AG09319 (cell line): ENCODE measurements at places on chromosomes 3 and 15.

DNA sequence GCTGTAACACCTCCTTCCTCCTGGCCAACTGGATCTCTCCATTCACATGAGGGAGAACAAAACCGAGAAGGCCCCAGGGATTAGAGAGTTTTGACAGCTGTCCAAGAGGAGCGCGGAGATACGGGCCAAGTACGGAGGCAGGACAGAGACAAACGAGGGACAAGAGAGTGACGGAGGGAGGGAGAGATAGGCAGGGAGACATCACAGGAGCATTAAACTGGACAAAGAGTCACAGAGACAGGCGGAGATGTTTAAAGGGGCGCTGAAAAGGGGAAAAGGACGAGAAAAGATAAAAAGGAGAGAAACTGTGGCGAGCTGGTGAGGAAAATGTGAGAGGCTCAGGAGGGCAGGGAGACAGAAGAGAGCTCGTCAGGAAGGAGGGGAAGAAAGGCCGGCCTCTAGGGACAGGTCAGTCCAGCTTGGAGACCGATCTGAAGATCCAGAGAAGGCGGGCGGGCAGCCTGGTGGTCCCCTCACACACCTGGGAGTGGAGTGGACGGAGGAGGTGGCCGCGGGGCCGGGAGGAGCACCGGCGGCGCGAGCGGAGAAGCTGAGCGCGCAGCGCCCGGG is 40.5 kb upstream of the ROPN1 start:
- no peak for DNase-seq

GRCh38 chr3:179528772-179529171 is 34.0 kb upstream of the ACTL6A start:
- DNase-seq = no peak

DNA sequence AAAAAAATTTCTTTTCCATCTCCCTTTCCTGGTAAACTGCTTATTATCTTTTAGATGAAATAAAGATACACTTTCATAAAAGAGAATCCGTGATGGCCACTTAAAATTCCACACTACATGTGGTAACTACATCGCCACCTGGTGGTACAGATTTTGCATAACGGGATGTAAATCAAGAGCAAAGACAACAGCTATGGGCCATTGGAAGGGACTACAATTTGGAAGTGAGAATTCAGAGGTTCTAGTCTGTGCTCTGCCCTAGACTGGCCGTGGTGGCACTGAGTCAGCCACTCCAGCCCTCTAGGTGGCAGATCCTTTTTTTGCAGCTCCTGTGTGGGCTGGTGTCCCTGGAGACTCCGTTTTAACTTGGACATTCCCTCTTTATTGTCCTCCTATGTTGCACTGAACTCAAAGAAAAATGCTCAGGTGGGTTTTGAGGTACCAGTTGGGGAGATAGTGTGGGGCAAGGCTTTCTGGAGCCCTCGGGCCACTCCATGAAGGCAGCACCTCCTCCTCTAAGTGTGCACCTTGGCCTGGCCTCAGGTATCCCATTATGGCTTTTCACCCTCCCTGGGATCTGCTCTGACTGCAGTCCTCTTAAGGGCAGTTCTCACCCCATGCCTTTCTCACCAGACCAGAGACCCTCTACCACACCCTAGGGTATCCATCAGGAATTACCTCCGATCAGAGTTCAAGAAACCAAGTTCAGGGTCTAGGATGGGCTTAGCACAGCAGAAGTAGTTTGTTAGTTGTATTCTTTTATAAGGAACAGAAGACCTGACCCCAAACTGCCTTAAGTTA is 54.9 kb downstream of the SPSB4 start:
- no peak for DNase-seq

GRCh38 chr15:63085289-63085688 is 36.4 kb upstream of the LACTB start:
- DNase-seq = no peak

- no peak for DNase-seq
These were observed 33.3 kb upstream of the MEIS2 start for GRCh38 chr15:37133602-37134001.

GRCh38 chr15:68268405-68268804 is 9.1 kb upstream of the FEM1B start:
- no peak for DNase-seq

DNA sequence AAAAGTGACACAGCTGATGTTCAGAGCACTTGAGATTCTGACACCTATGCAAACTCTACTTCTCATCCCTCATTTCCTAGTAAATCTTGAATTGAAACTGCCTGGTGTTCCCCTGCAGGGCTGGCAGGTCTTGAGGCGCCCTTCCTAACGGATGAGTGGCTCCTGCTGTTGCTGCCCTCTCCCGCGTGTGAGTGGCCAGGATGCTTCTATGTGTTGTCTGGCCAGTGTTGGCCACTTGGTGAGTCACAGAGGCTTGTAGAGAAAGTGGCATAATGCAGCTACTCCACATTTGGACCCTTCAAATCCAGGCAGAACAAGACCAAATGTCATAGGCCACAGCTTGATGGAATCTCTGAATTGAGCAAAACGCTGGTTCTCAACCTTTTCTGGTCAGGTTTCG is 63.6 kb downstream of the MOBP start:
- no peak for DNase-seq

DNA sequence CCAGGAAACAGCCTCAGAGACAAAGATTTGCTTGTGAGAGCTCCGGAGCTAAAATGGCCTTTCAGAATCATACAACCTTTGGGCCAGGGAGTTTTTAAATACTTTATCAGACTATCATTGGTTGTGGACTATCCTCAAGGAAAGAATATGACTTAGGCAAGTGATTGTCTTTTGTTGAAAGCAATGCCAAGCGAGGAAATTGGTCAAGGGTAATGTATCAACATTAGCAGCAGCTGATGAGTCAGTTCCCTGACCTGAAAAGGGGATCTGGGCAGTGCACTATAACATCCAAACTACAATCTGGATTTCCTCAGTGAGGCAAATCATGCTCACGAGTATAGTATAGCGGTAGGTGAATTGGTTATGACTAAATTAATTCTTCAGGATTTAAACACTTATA is 303.6 kb downstream of the LSAMP start:
- no peak for DNase-seq

- DNase-seq = no peak
These were observed 94.6 kb upstream of the UBE2E2 start for GRCh38 chr3:23108451-23109057.

DNA sequence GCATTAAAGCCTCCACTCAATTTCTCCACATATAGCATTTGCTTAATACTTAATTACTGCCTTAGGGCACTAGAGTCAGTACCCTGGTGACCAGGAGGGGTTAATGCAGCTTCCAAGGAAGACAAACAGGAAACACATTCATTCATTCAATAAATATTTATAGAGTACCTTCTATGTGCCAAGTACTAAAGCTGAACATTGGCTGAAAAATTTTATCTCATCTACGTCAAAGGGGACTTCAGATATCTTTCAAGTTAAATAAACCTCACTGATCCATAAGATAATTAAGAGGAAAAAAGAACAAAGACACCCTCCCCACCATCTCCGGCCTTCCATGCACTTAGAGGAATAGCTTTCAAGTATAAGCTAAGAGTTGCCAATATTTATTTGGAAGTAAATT is 156.9 kb upstream of the PRICKLE2 start:
- DNase-seq = no peak

DNA sequence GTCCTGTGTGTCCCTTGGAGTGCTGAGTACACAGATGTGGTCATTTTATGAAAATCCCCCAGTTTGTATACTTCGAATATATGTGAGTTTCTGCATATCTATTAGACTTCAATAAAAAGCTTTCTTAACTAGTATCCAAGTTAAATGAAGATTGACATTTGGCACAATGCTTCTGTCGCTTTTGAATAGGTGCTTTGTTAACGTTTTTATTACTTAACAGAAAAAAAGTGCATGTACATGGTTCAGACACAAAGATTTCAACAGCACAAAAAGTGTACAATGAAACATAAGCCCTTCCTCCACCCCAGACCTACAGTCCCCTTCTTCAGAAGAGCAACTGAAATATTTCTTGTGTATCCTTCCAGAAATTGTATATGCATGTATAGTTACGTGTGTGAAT is 427.4 kb upstream of the PROK2 start:
- DNase-seq = no peak

DNA sequence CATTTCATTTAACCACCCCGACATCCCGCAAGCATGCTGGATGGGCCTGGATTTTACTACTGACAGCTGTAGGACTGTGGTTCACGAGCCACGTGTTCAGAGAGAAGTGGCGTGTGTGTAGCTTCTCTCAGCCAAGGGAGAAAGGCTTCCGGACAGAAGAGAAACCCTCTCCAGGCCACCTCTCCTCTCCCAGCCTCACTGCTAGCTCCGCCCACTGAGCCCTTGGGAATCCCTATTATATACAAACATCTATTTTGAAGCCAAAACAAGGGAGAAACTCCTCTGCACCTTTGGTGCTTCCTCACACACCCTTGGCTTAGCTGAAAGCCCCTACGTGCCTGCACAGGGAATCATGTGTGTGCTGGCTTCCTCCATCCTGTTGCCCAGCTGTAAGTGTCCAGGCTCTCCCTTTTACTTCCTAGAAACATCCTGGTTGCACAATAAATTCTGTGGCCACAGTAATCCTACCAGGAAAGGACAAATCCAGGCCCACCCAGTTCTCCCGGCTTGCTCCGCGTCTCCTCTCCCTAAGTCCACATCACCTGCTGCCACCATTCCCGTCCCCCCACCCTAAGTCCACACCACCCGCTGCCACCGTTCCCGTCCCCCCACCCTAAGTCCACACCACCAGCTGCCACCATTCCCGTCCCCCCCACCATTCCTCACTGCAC is 30.5 kb downstream of the PCSK6 start:
- DNase-seq = no peak

DNA sequence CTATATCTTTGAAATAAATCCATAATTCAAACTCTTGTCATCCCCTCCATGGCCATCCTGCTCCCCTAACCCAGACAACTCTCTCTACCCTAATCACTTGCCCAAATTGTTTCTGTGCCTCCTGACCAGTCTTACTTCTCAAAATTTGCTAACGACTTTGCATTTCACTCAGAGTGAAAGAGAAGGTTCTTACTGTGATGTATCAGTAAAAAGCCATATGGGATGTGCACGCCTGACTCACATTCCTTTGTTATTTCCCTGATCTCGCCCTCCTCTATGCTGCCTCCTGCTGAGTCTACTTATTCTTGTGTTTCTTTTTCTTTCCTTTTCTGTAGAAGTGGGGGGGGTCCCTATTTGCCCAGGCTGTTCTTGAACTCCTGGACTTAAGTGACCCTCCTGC is 487.2 kb upstream of the FRG2C start:
- no peak for DNase-seq

DNA sequence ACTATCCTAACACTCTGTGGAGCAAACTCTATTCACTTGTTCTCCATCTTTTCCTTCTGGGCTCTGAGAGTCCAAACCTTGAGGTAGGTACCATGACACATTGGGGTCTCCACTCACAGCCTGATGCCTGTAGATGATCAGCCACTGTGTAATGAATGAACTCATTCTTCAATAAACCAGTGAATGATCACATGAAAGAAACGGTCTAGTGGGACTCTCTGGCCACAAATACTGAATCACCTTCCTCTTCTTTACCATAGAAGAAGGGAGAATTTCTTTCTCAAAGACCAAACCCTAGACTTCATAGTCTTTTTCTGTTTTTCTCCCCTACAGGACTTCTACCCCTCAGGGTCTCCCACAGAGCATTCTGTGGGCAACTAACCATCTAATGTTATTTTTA is 20.5 kb upstream of the ABHD2 start:
- no peak for DNase-seq

GRCh38 chr3:10758304-10759037 is 57.6 kb upstream of the SLC6A11 start:
- DNase-seq = peak; percentile 42

- no peak for DNase-seq
These were observed 44.8 kb upstream of the MUC4 start for GRCh38 chr3:195856410-195857084.

DNA sequence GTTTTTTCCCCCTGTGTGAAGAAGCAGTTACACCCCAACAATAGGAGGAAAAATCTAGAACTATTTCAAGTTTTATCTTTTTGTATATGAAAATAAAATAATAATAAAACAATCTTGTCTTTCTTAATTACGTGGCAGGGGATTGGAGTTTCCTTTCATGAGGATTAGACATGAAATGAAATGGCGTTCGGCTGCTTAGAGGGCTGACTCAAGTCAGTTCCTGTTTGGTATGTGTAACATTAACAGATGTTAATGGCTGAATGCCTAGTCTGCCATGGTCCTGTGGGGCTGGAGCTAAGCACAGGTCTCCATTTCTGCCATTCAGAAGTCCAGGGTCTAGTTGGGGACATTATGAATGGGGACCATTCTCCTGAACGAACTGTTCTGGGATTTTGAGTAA is 3.1 kb upstream of the EXOG start:
- DNase-seq = peak; percentile 23

- no peak for DNase-seq
These were observed 41.5 kb downstream of the FGF7 start for GRCh38 chr15:49464522-49464921.

DNA sequence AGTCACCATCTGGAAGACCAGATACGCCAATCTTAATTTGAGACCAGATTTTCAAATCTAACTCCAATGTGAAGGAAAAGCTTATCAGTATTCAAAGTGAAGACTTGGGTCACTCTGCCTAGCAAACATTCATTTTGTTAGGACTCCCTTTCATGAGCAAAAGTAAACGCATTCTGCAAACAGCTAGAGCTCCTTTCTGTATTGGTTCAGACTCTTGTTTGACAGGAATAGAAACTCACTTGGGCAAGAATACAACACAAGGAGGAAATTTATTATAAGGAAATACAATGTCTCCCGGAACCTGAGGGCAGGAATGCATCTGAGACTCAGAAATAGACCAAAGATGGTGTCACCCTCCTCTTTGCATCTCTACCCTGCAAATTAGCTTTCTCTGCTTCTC is 558.6 kb downstream of the TAFA4 start:
- no peak for DNase-seq

DNA sequence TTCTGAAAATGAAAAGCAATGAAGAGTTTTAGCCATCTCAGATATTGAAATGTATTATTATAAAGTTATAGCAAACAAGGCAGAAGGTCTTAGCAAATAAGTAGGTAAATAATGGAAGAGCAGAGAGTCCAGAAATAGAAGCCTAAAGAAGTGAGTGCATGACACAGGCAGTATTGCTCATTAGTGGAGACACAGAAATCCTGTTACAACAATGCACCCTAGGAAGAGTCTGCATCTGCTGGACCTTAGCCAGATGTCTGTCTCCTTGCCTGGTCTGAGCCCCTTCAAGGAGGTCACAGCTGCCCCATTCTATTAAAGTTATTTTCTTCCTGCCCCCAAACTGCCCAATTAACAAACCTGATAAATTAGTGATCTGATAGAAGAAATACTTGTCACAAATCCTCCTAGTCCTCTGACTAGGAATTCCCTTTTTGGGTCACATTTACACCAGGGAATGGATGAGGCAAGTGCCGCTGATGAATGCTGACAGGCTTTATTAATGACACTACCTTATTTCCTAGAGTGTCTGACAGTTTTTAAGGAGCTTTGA is 51.9 kb downstream of the HOMER2 start:
- no peak for DNase-seq

- DNase-seq = no peak
These were observed 504 bp downstream of the ABHD2 start for GRCh38 chr15:89088605-89089315.

GRCh38 chr15:38475361-38475760 is 21.4 kb downstream of the FAM98B start:
- DNase-seq = no peak
